ENCODE measurements at places on chromosomes 3 and 15.

DNA sequence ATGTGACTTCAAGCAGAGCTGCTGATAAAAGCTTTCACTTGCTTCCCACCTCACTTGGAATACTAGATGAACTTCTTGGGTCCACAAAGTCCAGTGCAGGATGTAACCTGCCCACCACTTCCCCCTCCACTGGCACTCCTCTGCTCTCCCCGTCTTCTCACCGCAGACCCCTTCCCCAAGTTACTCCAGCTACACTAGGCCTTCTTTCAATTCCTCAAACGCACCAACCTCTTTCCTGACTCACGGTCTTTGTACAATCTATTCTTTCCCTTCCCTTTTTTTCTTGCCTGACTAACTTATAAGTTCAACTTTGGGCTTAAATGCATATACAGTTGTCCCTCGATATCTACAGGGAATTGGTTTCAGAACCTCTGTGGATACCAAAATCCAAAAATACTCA lies 5.2 kb upstream of the ATP13A3 start:
- no peak for DNase-seq

DNA sequence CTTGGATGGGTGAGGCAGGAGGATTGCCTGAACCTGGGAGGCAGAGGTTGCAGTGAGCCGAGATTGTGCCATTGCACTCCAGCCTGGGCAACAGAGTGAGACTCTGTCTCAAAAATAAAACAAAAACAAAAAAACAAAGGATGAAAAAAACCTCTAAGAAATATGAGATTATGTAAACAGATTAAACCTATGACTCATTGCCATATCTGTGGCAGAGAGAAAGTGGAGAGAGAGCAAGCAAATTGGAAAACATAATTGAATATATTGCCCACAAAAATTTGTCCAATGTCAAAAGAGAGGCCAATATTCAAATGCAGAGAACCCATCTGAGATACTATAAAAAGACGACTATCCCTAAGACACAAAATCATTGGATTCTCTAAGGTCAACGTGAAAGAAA lies 1106.0 kb downstream of the OTOL1 start:
- no peak for DNase-seq

DNA sequence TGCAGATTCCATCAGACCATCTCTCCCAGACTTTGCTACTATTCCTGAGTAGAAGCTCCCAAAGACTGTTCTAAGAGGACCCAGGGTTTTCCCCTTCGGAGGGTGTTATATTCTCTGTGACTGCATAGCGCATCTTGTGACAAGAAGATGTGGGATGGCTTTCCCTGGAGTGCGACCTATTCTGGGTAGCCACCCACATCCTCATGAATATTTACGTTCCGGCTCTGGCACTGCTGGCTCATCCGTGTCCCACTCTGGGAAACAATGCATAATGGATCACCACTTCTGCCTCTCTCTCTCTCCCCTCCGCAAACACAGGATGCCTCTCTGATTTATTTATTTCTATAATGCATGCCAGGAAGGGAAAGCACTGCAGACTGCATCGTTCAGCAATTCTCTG lies 166.1 kb downstream of the PYDC2 start:
- DNase-seq: no peak

DNA sequence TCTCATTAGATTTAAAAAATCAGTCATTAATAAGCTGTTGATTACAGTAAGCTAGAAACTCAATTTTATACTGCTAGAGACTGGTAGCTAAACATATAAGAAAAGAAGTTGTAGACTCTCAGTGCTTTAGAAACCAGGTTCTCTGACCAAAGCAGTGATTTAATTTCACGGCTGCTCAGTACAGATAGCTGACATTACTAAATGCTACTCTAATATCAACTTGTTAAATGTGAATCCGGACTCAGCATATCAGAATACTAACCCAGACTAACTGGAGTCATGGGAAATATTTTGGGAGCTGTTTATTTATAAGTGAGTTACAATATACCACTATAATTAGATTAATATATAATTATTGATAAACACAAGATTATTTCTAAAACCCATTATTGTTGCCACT lies 80.4 kb downstream of the NEDD4 start:
- no peak for DNase-seq

DNA sequence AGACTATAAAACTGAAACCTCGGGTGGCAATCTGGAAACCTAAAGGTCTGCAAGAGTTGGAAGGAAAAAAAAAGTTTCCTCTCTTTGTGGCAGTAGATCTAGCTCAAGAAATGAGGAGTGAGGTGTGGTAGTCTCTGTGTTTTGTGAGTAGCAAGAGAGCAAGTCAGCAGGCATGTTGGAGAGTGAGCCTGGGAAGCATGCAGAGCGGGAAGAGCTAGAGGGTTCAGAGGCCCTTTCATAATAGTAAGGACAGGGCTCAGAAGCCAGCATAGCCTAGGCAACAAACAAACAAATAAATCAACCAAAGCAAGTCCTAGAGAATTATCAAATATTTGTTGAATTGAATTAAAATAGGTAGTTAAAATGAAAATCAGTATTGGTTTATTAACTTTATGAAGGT lies 189.7 kb upstream of the CBLB start:
- no peak for DNase-seq

DNA sequence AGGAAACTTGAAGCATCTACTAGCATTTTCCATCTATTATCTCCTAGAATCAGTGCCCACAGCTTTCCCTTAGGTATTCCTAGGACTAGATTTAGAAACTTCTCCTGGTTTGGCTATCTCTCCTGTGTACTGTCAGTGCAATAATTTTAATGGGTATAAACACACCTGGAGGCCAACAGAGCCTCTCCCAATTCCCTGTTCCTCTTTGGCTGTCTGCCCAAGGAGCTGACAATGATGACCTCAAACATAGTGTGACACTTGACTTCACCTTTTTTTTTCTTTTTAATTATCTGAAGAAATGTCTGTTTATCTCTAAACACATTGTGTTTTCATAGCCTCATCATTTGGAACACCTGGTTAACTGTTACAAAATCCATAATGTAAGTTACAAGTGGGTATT lies 754.5 kb upstream of the ALCAM start:
- DNase-seq: no peak

GRCh38 chr3:64049136-64049535 lies 25.8 kb upstream of the PSMD6 start:
- no peak for DNase-seq

GRCh38 chr3:31561891-31562290 lies 29.2 kb downstream of the STT3B start:
- DNase-seq: no peak

- peak; percentile 26 for DNase-seq
These were observed 21.3 kb downstream of the SLC35G2 start for GRCh38 chr3:136840252-136840651.

DNA sequence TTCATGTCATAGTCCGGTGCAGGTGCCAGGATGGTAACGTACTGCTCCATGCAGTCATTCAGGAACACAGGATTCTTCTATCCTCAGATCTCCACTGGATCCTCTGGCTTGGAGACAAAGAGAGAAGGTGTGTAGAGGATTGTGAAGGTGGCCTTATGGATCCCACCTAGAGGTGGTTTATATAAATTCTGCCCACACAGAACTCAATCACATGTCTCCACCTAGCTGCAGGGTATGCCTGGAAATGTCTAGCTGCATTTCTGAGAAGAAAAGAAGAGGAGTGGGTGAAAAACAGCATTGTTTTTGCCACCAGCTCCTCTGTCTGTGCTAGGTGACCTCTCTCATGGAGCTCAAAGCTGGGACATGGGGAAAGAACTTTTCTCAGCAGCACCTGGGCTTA lies 478.7 kb downstream of the PDCD6IP start:
- no peak for DNase-seq

DNA sequence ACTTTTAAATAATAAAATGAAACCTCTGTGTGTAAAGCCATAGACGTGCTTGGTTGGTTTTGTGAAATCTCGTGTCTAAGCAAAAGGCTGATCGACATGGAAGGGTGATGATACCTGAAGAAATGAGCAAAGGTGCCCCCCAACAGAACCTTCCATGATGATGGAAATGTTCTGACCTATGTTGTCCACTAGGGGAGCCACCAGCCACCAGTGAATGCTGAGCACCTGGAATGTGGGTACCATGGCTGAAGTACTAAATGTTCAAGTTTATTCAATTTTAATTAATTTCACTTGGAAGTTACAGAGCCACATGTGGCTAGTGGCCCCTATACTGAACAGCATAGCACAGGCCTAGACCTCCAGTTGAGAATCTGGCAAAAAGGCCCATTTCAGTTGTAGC lies 158.8 kb downstream of the POLR2M start:
- no peak for DNase-seq

DNA sequence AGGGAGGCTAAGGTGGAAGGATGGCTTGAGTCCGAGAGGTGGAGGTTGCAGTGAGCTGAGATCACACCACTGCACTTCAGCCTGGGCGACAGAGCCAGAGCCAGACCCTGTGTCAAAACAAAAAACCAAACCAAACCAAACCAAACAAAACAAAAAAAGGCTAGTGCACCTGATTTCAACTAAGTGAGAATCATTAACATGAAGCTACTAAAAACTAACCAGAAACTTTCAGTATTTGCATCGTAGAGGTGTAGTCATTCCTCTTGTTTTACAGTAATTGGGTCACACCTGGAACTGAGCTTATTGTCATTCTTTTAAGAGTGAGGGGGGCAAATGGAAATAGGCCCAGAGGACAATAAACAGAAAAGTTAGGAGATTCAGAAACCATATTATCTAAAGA lies 58.5 kb downstream of the ST6GAL1 start:
- no peak for DNase-seq

DNA sequence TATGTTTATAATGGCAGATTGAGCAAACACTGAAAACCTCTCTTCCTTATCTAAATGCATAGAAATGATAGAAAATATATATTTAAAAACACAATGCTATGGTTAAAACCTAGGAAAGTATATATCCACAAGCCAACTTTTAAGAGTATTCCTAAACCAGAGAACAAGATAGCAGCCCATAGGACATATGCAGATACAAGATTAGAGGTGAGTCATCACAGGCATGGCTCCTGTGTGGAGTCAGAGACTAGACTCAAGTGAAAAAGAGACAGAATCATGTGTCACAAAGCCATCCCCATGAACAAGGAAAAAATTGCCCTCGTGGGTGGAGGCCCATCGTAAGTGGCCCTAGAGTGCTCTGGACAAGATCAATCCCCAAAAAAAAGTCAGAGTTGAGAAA lies 199.4 kb upstream of the PPP2R3A start:
- peak; percentile 25 for DNase-seq

GRCh38 chr3:6571448-6571847 lies 289.5 kb upstream of the GRM7 start:
- no peak for DNase-seq

- DNase-seq: no peak
These were observed 54.9 kb downstream of the OCA2 start for GRCh38 chr15:28044121-28044672.

GRCh38 chr15:65655026-65655425 lies 33.3 kb downstream of the SLC24A1 start:
- no peak for DNase-seq

- DNase-seq: peak; percentile 26
These were observed 327.0 kb downstream of the ZPLD1 start for GRCh38 chr3:102761766-102762165.

GRCh38 chr3:60919296-60919695 lies 332.0 kb downstream of the FHIT start:
- DNase-seq: no peak

- DNase-seq: no peak
These were observed 145.5 kb downstream of the VGLL4 start for GRCh38 chr3:11498177-11498576.

GRCh38 chr3:6605227-6605626 lies 255.7 kb upstream of the GRM7 start:
- peak; percentile 37 for DNase-seq

DNA sequence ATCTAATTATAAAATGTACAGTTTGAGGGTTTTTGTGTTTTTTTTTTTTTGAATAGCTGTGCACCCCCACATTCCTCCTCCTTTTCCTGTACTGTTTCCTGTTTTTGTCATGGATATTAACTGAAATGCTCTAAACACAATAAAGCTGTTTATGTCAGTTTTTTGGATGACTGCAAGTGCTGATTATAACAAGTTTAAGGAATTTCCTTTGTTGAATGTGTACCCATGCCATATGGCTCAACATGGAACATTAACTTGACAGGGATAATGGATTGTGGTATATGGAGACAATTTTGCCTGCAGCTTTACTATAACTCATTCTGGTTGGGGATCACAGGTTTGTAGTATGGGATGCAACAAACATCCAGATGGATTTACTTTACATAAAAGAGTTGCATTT lies 216.4 kb downstream of the TCF12 start:
- DNase-seq: no peak

GRCh38 chr3:116734243-116734642 lies 24.7 kb downstream of the TUSC7 start:
- DNase-seq: peak; percentile 70

DNA sequence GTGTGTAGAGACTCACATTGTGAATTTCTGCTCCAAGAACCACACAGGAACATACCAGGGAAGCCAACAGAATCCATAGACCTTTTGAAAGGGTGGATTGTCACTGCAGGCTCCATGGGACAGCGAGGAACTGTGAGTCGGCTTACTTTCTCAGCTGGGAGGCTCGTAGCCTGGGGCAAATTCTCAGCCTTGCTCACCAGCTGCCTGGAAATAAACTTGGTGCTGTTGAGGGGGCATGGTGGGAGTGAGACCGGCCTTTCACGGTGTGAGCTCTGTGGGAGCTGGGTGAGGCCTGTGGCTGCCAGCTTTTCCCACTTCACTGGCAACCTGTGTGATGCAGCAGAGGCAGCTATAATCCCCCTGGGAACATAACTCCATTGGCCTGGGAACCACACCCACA lies 146.6 kb upstream of the P2RY1 start:
- DNase-seq: no peak

GRCh38 chr15:98853161-98853560 lies 154.4 kb downstream of the PGPEP1L start:
- DNase-seq: peak; percentile 89
